ENCODE measurements at places on chromosomes 2 and 18. TPM values are rescaled to one million over a fixed set of nuclear protein-coding genes. Genes with fewer than 3 reads are reported as not detected.

Gene WDR7
- 28.5 TPM for total RNA-seq

DNA sequence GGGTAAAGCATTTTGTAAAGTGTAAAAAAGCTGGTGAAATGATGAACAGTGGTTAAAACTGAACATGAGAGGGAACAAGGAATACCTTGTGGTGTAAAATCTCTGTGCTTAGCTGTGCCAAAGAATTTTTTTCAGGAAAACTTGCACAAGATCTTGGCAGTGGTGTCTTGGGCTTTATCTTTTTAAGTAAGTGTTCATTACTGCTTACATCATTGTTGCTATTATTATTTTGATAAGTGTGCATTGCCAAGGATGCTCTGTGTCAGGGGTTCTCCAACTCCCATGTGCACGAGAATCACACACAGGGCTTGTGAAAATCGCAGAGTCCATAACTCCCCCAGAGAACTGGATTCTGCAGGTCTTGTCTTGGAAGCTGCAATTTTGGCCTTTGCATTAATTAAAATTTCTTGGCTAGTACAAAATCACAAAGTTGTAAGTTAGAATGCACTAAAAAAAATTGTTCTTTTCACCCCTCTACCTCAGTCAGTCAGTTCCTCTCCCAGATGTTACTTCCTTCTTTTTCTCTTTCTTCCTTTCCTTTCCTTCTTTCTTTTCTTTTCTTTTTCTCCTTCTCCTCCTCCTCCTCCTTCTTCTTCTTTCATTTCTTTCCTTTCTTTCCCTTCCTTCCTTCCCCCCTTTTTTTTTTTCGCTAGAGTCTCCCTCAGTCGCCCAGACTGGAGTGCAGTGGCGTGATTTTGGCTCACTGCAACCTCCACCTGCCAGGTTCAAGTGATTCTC is 37.8 kb downstream of the GATA6 start:
- H3K4me1 ChIP-seq, result no peaks in the 10 kb centered on the region
- H3K4me3 ChIP-seq, result no peak overlapping the region
- no peak overlapping the region for H3K27ac ChIP-seq
- DNase-seq, result no peak
- no peaks in the 10 kb centered on the region for H3K27me3 ChIP-seq

- H3K27me3 ChIP-seq, result no peaks in the 10 kb centered on the region
- H3K27ac ChIP-seq, result no peak overlapping the region
- H3K4me3 ChIP-seq, result no peak overlapping the region
Observed at GRCh38 chr2:28108143-28108542, 217.6 kb downstream of the BABAM2 start.

DNA sequence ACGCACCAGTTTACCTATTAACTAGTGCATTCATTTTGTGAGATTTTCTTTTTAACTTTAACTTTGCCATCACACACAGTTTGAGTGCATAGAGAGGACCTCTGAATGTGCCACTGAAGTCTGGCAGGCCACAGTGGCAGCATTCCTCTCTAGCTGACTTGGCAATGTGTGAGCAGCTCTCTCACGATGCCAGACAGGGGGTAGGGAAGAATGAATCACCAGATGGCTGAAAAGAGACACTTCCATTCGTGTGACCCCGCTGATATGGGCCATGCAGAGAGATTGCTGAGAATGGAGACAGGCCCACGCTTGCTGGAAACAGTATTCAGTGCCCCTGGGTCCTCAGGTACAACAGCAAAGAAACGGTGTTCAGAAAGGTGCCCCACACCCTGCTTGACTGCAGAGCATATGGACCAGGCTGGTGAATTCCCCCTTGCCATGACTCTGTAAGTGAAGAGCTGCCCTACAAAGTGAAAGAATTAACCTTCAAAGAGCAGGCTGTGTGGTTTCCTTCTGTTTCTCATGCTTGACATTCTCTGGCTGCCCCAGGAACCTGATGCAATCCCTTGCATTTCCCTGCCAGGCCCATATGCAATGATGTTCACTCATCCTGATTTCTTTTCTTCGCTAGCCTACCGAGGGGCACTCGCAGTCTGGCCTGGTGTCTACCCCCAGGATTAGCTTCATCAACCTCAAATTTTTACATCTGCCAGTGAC is 236.1 kb downstream of the CDH20 start:
- no peaks in the 10 kb centered on the region for H3K36me3 ChIP-seq
- H3K4me1 ChIP-seq, result no peaks in the 10 kb centered on the region
- H3K4me3 ChIP-seq, result no peak overlapping the region
- no peak for DNase-seq
- H3K27me3 ChIP-seq, result no peaks in the 10 kb centered on the region

Gene POLE4
- total RNA-seq, result 41.1 TPM

Gene CD226
- 1.2 TPM for total RNA-seq

Gene TRABD2A
- 0.95 TPM for total RNA-seq

Gene RNF144A
- total RNA-seq, result 14.2 TPM

- no peaks in the 10 kb centered on the region for H3K36me3 ChIP-seq
- no peaks in the 10 kb centered on the region for H3K4me1 ChIP-seq
- H3K27me3 ChIP-seq, result no peaks in the 10 kb centered on the region
- H3K27ac ChIP-seq, result no peak overlapping the region
- H3K4me3 ChIP-seq, result no peak overlapping the region
Observed at GRCh38 chr2:166862468-166863132, 25.7 kb upstream of the XIRP2 start.

Gene RGPD8
- total RNA-seq, result 16.1 TPM

DNA sequence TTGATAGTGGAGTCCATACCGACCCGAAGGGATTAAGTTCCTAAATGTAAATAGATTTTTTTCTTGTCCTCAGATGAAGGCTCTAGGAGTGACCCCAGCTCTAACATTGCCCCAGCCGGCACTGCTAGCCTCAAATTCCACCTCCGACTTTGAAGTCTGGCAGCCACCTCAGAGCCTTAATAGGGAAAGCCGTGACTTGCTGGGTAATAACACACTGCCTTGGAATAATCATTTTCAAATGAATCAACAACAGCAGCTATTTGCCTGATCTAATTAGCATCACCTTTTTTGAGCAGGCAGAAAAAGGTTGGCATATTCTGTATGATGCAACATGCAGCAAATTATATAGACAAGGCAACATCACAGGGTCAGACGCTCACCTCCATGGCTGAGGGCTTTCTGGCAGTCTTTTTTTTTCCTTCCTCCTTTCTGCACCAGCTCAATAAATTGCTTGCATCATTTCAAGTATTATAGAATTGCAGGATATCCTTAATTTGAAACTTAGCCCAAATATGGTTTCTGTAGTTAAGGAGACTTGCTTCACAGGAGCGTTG is 276.5 kb upstream of the ATP5MC3 start:
- no peak overlapping the region for H3K4me3 ChIP-seq
- no peak overlapping the region for H3K27ac ChIP-seq
- H3K4me1 ChIP-seq, result no peaks in the 10 kb centered on the region
- H3K27me3 ChIP-seq, result no peaks in the 10 kb centered on the region
- DNase-seq, result no peak
